ENCODE measurements at places on chromosomes 3 and 15.

DNA sequence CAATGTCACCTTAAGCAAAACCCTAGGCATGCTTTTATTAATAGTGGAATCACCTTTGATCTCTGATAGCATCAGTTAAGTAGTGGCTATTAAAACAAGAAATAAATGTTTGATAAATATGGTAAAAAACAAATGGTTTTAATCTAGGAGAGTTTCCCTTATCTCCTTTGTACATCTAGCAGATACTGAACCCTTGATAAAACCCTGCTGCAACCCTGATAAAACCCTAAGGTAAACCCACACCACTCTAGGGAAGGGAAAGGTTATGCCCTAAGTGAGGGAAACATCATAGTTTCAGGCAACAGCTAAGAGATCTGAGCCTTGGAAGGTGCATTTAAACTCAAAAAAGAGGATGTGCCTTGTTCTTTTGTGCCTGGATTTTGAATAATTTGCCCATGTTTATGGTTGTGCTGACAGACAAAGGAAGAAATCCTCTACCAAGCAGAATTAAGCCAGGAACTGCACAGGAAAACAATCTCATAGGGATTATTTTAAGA is 309.7 kb downstream of the FGF12 start:
- no peak for DNase-seq

DNA sequence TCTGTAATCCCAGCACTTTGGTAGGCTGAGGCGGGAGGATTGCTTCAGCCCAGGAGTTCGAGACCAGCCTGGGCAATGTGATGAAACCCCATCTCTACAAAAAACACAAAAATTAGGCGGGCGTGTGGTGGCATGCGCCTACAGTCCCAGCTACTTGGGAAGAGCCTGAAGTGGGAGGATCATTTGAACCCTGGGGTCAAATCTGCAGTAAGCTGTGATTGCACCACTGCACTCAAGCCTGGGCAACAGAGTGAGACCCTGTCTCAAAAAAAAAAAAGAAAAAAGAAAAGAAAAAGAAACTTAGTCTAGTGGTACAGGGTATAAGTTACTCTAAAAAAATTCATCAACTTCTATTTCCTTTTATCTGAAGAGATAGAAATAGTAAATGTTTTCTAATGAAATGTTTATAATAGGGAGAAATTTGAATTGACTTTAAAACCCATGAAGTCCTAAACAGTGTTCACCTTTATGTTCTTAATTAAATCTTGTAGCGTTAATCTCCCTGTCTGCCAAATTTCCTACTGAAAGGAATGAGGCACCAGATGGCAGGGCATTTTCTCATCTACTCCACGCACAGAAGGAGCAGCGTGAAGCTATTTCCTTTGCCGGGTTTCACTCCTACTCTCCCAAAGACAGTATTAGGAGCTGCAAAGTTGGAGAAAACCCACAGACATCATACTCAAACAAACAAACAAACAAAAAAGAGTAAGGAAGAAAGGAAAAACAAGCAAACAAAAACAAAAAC is 1.9 kb downstream of the PCLAF start:
- no peak for DNase-seq

DNA sequence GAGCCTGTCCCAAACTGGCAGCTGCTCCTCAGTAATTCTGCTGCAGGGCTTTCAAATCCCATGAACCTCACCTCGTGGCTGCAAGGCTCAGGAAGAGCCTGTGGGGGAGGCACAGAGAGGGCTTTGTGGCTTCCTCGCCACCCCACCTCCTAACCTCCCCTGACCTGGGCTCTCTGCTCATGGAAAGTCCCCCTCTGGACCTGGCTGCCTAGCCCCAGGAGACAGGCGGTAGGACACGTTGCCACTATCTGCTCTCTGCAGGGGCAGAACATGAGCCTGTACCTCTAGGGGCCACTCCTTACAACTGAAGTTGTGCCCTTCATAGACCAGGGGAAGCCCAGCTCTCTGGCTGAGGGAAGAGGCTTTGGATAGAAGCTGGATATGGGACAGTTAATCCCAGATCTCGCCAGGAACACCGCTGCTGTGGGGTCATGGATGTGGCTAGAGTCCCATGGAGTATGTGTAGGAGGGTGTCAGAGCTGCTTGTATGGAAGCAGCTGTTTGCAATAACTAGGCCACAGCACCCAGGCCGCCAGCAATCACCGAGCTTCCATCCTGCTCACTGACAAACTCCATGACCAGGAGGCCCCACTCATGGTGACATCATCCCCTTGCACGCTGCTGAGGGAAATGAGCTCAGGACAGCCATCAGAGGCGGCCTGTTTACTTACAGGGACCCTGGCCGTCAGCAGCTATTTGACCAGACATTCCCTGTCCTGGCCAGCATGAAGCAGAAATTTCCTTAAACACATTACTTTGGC is 34.0 kb upstream of the CILP start:
- DNase-seq, result no peak

GRCh38 chr3:135215516-135215915 is 420.5 kb downstream of the EPHB1 start:
- DNase-seq, result no peak

DNA sequence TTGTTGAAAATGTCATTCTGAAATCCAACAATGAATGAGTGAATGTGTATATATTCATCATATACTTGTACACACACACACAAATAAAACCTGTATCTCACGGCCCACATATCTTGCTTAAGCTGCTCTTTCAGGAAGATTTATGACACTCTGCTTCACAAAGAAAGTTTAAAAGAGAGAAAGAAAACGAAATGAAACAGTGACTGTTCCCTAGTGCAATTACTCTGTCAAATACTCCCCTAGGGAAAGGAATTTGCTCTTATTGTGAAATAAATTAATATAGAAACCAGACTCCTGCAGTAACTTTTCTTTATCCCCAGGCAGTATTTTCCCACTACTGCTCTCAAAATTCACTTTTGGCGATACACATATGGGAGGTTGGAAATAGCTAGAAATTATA is 329.1 kb downstream of the VPS13C start:
- DNase-seq, result no peak

- no peak for DNase-seq
These were observed 609.1 kb upstream of the BCHE start for GRCh38 chr3:166446291-166446690.

GRCh38 chr3:99439892-99440291 is 198.5 kb upstream of the COL8A1 start:
- DNase-seq, result no peak

DNA sequence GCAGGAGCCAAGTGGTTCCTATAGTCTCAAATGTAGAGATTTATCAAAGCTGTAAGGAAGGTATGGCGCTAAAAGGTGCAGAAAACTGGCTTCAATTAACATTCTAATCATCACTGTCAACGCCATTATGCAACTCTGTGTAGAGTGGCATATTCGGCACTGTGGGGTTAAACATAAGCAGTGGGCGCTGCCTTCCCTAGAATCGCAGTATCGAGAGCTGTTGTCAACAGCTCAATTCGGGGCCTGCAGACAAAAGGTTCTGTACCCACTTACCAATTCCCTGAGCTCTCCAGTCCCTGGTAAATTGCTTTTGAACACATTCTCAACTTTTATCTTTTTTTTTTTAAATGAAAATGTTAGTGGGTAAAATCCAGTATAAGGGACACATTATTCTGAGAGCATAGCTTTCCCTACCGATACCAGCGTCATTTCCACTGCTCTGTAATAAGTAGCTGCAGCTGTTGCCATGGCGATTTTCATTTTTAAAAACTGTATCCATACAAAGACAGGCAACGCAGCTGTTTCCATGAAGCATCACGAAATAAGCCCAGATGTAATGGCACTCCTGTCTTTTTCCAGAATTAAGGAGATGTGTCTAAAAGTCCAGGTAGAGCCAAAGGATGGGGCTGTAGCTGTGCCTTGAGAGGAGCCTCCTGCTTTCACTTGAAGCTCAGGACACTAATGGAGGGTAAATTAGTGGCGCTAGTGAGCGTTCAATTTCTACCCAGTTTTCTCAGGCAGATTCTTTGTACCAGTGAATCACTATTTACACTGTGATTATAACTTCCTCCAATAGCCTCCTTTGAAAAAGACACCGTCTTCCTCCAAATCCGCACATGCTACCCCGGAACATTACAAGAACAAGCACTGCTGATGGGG is 250.3 kb downstream of the SLC9A9 start:
- no peak for DNase-seq

GRCh38 chr3:189975391-189975990 is 145.2 kb downstream of the P3H2 start:
- no peak for DNase-seq

DNA sequence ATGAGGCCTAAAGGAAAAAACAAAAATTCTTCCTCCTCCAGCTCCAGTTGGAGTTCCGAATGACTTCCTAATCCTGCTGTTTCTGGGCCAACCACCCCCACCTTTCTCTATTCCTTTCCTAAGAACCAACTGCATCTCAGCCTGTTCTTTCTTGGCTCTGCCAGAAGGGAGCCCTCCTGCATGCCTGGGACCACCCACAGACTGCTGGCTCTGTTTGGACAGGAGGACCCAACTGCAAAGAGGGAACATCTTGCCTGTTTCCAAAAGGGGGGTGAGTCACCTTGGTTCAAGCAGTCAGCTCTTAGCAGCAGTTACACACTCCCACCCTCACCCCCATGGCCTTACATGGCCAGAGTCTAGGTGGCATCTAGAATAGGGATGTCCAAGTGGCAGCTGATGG is 116.0 kb upstream of the PRICKLE2 start:
- no peak for DNase-seq
